Activated CD4-positive, alpha-beta T cell treated with anti-CD3 and anti-CD28 coated beads, Interleukin-2, amount 50 U/mL, for 1 hour (primary cell): ENCODE measurements at places on chromosomes 1 and 21.
A peak's percentile ranks its signal among the peaks of the same experiment; 100 is the strongest.

- no peak for DNase-seq
Measured at GRCh38 chr1:34800214-34800613, 7.4 kb downstream of the GJA4 start.

GRCh38 chr1:116495535-116495934 is 75.3 kb downstream of the CD58 start:
- no peak for DNase-seq

DNA sequence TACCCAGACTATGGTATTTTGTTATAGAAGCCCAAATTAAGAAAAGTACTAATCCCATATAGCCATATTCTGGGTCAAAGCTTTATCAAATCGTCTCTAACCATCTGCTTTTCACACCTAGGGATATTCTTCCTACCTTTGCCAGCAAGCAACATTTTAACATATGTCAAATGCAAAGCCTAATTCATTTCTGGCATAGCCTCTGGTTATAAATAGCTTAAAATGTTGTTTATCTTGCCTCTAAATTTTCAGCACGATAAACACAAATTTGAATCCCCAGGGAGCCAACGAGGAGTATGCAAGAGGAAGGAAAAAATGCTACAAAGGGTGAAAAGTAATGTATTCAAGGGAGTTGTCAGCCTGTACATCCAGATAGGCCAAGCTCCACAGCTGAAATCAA is 357.2 kb downstream of the KCNH1 start:
- no peak for DNase-seq

DNA sequence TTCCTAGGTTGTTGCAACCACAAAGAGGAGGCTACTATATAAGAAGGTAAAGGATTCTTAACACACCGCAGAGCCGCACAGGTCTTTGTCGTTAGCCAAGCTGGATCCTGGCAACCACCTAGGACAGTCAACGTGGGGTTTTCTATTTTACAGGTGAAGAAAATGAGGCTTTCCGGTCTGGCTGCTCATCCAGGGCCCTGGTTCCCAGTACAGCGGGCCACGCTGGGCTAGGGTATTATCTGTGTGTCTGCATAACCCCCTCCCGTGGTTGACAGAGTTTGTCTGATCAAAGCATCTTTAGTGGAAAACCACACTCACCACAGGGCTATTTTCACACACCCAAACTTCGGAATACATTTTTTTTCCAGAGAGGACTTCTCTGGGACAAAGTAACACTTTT is 39.0 kb upstream of the PDE9A start:
- DNase-seq: peak; percentile 52

GRCh38 chr1:222904451-222904850 is 89.6 kb downstream of the DISP1 start:
- no peak for DNase-seq

GRCh38 chr1:15153842-15154479 is 414 bp downstream of the TMEM51 start:
- no peak for DNase-seq

- no peak for DNase-seq
Measured at GRCh38 chr1:210198840-210199239, 33.8 kb upstream of the SERTAD4 start.

DNA sequence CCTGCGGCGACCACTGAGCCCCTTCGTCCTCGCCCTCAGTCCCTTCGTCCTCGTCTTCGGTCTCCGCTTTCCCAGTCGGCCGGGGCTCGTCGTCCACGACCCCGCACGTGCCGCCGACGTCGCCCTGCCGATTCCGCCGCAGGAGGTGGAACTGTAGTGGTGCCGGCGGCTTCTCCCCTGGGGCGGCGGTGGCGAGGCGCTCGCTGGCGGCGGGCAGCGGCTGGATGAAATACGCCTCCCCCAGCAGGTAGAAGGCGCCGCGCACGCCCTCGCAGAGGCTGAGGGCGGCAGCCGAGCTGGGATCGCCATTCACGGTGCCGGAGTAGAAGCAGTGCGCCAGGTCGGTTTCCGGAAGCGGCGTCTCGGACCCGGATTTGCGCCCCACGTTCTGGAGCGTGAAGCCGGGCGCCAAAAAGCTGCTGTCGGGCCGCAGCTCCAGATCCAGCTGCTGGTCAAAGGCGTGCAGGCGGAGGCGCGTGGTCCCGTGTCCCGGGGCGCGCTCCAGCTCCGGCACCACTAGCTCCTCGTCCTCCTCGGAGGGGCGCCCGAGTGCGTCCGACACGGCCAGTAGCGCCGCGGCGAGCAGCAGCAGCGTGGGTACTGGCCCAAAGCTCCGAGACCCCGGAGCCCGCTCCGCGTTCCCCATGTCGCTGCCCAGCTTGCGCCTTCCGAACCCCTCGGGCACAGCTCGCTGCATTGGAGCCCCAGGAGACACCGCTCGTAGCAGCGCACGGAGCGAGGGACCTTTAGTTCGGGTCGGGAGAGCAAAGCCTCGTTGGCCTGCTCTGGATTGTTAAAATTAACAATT is 747 bp downstream of the ADAMTS1 start:
- no peak for DNase-seq

GRCh38 chr21:15455819-15456462 is 273.8 kb upstream of the USP25 start:
- no peak for DNase-seq

GRCh38 chr1:29590583-29591565 is 354.6 kb downstream of the PTPRU start:
- no peak for DNase-seq

DNA sequence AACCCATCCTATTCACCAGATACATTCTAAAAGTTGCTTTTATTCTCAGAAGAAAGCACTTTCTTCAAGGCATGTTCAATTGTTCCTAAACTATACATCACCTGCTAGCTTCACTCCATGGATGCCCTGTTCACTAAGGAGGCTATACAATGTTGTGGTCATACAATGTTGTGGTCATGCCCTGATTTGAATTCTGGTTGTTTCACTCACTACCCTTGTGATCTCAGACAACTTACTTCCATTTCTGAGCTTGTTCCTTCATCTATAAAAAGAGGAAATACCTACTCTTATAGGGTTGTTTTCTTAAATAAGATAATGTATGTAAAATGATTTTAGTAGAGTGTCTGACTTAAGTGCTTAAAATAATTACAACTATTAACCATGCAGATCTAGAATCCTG is 19.7 kb downstream of the EDEM3 start:
- DNase-seq: no peak

- no peak for DNase-seq
Measured at GRCh38 chr1:81912383-81912782, 111.6 kb downstream of the ADGRL2 start.

- no peak for DNase-seq
Measured at GRCh38 chr1:85473390-85473789, 8.4 kb upstream of the DDAH1 start.

- DNase-seq: no peak
Measured at GRCh38 chr1:242002510-242002909, 3.6 kb upstream of the MAP1LC3C start.

DNA sequence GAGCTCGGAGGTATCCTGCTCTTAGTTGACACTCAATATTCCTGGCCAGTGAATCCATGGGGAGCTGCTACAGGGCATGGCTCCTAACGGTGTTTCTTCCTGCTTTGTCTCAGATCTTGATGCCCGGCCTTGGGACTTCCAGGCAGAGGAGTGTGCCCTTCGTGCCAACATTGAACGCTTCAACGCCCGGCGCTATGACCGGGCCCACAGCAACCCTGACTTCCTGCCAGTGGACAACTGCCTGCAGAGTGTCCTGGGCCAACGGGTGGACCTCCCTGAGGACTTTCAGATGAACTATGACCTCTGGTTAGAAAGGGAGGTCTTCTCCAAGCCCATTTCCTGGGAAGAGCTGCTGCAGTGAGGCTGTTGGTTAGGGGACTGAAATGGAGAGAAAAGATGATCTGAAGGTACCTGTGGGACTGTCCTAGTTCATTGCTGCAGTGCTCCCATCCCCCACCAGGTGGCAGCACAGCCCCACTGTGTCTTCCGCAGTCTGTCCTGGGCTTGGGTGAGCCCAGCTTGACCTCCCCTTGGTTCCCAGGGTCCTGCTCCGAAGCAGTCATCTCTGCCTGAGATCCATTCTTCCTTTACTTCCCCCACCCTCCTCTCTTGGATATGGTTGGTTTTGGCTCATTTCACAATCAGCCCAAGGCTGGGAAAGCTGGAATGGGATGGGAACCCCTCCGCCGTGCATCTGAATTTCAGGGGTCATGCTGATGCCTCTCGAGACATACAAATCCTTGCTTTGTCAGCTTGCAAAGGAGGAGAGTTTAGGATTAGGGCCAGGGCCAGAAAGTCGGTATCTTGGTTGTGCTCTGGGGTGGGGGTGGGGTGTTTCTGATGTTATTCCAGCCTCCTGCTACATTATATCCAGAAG is 16.7 kb downstream of the ALX3 start:
- peak; percentile 70 for DNase-seq

GRCh38 chr1:18384059-18384458 is 96.7 kb upstream of the KLHDC7A start:
- no peak for DNase-seq

DNA sequence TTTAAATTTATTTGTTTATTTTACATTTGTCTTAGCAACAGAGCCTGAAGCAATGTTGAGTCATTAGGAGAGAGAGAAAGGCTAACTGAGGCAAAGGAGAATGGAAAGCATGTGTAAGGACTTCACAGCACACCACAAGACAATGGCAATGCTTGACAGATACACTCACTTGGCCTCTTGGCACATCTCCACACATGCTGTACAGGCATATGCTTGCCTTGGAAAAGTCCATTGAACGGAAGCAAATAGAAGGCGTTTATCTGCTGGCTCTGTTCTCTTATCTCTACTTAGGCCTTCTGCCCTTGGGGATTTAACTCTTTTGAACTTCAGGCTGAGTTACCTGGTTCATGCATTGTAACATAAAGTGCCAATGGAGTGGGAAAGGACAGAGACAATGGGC is 262.2 kb upstream of the POU3F1 start:
- DNase-seq: no peak

DNA sequence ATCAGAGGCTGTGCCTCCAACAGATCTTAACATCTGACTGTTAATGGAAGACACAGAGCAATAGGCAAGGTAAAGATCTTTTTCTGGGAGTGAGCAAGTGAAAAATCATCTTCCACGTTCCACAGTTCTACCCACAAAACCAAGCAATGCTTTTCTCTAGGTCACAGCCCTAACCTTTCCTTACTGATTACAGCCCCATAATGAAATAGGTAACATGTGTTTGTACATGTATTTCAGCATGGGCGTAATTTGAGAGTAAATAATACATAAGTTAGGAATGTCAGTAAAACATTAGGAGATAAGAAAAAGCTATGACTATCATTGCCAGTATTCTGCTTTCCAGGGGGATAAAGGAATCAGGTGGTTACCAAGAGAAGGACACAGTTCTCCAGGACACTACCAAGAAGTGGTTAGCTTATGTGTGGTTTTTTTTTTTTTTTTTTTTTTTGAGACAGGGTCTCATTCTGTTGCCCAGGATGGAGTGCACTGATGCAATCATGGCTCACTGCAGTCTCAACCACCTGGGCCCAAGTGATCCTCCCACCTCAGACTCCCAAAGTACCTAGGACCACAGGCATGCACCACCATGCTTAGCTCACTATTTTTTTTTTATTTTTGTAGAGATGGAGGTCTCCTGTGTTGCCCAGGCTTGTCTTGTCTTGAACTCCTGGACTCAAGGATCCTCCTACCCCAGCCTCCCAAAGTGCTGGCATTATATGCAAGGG is 72.0 kb downstream of the DAP3 start:
- no peak for DNase-seq

DNA sequence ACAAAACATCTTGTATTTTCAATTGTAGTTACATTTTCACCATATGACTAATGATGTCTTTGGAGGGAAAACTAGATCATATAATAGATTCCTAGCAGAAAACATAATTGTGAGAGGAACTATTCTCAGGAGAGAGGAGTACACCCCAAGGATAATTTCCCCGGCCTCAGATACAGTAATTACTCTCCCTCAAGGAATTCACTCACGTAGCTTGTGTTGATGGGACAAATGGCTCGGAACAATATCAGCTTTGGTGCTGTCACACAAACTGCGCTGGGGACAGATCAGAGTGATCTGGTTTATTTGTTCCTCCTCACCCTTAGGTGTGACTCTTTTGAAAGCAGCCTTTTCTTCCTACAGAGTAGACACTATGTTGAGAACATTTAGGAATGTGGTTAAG is 11.2 kb downstream of the ABCG1 start:
- no peak for DNase-seq

DNA sequence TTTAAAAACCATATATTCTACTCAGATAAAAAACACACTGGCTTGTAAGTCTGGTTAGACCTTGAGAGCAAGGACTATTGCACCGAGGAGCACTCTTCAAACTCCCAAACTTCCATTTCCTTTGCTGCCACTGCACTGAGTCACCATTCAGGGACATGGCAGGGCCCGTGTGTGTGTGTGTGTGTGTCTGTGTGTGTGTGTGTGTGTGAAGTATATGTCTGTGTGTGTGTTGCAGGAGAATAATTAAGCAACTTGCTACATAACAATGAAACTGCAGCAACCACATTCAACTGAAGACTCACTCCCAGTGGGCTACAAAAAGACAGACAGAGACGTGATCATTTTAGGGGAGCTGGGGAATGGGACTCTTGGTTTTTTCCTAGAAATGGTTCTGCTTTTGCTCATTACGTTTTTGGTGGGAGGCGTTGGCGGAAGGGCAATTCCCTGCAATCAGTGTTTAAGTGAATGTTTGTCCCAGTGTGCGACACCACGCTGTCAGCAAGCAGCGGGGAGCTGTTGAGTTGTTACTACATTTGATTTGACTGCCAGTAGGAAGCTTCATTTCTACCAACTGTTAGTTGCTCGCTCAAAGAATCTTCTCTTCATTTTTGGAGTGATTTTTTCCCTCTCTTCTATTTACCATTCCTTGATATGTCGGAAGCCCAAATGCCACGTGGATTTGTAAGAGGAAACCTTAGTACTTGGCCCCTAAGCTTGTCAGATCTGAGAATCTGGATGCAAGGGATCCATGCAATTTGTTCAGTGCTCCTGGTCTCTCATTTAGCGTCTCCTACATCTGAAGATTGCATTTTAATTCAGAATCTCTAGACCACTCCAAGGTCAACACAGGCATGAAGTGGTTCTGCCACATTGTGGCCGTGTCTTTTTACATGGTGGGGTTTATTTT is 36.1 kb downstream of the ESRRG start:
- no peak for DNase-seq

GRCh38 chr1:15696956-15697521 is 12.9 kb downstream of the PLEKHM2 start:
- peak; percentile 11 for DNase-seq

DNA sequence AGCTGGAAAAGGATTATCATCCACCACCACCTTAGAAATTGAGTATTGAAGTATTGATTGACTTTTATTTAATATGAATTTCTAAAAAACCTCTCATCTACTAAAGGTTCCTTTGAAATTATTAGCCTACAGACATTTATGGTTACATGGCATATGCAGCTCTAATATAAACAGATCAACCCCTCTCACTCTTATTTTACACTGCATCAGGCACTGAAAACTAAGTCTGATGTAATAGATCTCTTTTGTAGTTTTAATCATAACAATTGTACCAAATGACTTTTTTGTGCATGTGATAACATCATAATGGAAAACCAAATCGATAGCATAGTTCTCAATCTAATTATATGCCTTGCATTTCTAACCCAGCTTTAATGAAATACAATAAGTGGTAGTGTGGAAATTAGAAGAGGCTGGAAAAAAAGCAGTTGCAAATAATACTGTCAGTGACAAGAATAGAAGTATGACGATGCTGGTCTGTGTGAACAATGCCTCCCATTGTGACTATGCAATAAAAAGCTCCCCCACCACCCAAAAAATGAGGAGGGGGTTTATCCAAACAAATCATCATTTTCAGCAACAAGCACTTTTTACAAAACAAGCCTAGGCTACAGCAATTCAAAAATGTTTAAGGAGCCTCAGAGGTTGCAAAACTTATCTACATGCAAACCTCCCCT is 426.5 kb upstream of the NFIA start:
- DNase-seq: no peak

- no peak for DNase-seq
Measured at GRCh38 chr21:14523234-14523633, 22.9 kb downstream of the SAMSN1 start.

- no peak for DNase-seq
Measured at GRCh38 chr1:220828179-220828490, 41.4 kb downstream of the MTARC1 start.
